Fibroblast of the aortic adventitia (primary cell): ENCODE measurements at places on chromosomes 5 and 9. TPM values are rescaled to one million over a fixed set of nuclear protein-coding genes. Genes with fewer than 3 reads are reported as not detected.

SHOC1 gene
- 0.09 TPM in 1 of 2 replicates, not detected in the other for total RNA-seq

LOX gene
- total RNA-seq: 65.0 and 193 TPM in 2 replicates

PCA3 gene
- total RNA-seq: not detected in 2 replicates

LHX6 gene
- total RNA-seq: not detected in 2 replicates

HTR4 gene
- 0.18 TPM in 1 of 2 replicates, not detected in the other for total RNA-seq

NTRK2 gene
- 3.3 and 9.7 TPM in 2 replicates for total RNA-seq
